ENCODE measurements at places on chromosomes 16 and 17. TPM values are rescaled to one million over a fixed set of nuclear protein-coding genes. Genes with fewer than 3 reads are reported as not detected.

The KCNAB3 gene
- total RNA-seq, result 8.0 TPM

The ELMO3 gene
- 1.4 TPM for total RNA-seq

The MT1M gene
- total RNA-seq, result not detected

The CHST5 gene
- total RNA-seq, result 1.6 TPM

The RHOT1 gene
- total RNA-seq, result 180 TPM

The METTL23 gene
- 31.7 TPM for total RNA-seq

The NKD1 gene
- total RNA-seq, result 15.0 TPM

The DUS2 gene
- 14.9 TPM for total RNA-seq

The FNDC8 gene
- total RNA-seq, result not detected

The IL17C gene
- total RNA-seq, result not detected

The ADCY9 gene
- 29.6 TPM for total RNA-seq

All from camera-type eye (tissue), 1 donor.